Ureter (tissue), 1 donor: ENCODE measurements at places on chromosomes 16 and 17.
A peak's percentile ranks its signal among the peaks of the same experiment; 100 is the strongest.

GRCh38 chr16:56357765-56358322, 67.5 kb downstream of the AMFR start:
- peak; percentile 44 for DNase-seq

- DNase-seq, result no peak
Measured at GRCh38 chr17:80737106-80738019, 192.7 kb downstream of the RPTOR start.

GRCh38 chr17:44397479-44398440, 8.3 kb upstream of the ITGA2B start:
- DNase-seq, result no peak

GRCh38 chr17:72345088-72345487, 224.3 kb downstream of the SOX9 start:
- DNase-seq, result no peak

DNA sequence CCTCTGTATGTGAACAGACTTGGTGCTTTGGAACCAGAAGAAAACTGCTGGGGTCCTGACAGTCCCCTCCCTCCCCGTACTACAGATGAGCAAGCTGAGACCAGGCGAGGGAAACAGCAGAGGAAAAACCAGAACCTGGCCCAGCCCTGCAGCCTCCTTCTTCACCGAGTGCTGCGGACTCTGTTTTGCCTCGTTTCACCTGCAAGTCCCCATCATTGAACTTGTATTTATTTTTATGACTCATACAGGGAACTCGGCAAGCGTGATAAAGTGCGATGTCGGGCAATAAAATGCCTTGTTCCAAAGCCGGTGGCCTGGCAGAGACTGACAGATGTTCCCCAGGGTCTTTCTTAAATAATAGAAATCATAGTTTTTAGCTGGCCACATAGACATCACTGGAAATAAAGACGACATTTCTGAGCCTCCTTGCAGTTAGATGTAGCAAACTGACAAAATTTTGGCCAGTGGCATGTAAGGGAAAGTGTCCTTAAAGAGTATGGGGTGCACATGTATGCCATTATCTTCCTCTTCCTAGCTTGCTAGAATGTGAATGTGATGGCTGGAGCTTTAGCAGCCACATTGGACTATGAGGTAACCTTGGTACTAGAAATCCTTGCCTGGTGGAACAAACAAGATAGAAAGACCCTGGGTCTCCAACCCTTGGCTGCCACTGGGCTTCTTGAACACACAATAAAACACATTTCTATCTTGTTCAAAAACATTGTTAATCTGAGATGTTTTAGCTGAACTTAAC, 128.6 kb downstream of the IRF8 start:
- DNase-seq, result no peak

DNA sequence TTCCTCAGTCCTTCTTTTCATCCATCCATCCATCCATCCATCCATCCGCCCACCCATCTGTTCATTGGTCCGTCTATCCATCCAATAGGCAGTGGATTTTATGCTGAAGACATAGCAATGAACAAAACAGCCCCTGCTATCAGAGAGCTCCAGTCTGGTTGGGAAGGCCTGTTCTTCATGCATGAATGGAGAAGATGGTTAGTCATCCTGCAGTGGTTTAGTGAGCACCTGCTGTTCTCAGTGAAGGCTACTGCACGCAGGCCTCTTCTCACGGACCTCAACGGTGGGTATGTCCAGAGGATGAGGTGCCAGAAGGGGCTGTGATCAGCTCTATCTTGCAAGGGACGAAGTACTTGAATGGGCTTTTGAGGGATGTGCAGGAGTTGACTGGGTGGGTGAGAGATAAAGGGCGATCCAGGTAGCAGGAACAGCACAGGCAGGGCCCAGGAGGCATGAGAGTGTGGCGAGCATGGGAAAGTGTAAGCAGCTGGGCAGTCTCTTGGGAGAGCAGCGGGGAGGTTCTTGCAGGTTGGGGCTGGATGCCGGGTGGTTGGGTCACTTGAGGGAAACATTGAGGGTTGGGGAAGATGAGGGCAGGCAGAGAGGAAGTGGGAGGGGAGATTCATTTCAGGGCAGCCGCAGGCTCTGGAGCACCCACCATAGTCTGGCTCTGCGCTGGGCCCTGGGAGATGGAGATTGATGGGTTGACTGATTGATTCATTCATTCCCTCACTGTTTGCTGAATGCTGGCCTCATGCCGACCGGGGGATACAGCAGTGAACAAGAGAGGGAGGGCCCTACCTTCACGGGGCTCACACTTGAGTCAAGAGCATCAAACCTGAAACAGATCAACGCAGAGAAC, 115.0 kb upstream of the CIBAR2 start:
- DNase-seq, result no peak

GRCh38 chr17:67194134-67194533, 50.9 kb downstream of the HELZ start:
- DNase-seq, result no peak

GRCh38 chr16:61798741-61799140, 237.5 kb downstream of the CDH8 start:
- DNase-seq, result no peak

GRCh38 chr16:5966004-5966403, 868.4 kb upstream of the EEF2KMT start:
- no peak for DNase-seq

DNA sequence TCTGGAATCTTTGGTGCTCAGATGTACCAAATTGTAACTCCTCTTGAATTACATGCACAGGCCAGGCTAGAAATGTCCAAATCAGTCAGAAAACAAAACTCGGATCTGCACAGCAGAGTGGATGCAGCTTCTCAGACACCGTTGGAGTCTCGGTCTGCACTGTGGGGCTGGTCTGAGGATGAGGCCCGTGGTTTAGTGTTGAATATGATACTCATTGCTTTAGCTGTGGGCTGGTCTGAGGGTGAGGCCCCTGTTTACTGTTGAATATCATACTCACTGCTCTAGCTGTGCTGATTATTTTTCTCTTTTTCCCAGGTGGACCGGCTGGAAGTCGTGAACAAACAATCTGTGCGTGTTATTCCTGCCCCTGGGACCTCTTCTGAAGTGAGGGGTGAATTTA, 35.0 kb downstream of the DBNDD1 start:
- DNase-seq, result no peak

GRCh38 chr16:56583351-56584168, 5.8 kb upstream of the MT3 start:
- DNase-seq, result no peak

- peak; percentile 88 for DNase-seq
Measured at GRCh38 chr16:2039274-2040031, 8.2 kb downstream of the NTHL1 start.

DNA sequence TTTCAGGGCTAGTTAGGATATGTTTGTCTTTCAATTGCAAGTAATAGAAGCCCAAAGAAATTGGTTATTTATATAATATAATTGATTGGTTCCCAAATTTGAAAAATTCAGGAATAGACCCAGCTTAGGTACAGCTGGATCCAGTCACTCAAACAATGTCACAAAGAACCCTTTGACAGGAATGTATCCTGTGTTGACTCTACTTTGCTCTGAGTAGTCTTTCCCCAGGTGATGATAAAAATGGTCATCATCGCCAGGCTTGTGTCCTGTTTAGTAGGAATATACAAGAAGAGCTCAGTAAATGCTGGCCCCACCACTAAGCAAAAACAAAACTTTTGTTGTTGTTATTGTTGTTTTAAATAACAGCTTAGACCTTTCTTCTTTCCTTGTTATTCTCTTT, 35.0 kb downstream of the MAPT start:
- DNase-seq, result no peak

DNA sequence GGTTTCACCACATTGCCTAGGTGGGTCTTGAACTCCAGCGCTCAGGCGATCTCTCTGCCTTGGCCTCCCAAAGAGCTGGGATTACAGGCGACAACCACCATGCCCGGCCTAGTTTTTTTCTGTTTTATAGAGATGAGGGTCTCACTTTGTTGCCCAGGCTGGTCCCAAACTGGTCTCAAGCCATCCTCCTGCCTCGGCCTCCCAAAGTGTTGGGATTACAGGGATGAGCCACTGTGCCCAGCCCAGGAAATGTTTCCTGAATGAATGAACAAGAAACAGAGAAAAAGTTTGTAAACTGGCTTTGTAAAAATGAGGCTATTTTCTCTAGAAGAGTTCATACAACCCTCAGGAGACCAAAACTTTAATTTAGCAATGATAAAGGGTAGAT, 68.0 kb downstream of the WWP2 start:
- no peak for DNase-seq

- DNase-seq, result no peak
Measured at GRCh38 chr17:19578545-19578944, 44.9 kb downstream of the SLC47A1 start.

- DNase-seq, result no peak
Measured at GRCh38 chr16:27339180-27339579, 25.4 kb downstream of the IL4R start.

- DNase-seq, result no peak
Measured at GRCh38 chr16:67544329-67544841, 15.8 kb downstream of the RIPOR1 start.

DNA sequence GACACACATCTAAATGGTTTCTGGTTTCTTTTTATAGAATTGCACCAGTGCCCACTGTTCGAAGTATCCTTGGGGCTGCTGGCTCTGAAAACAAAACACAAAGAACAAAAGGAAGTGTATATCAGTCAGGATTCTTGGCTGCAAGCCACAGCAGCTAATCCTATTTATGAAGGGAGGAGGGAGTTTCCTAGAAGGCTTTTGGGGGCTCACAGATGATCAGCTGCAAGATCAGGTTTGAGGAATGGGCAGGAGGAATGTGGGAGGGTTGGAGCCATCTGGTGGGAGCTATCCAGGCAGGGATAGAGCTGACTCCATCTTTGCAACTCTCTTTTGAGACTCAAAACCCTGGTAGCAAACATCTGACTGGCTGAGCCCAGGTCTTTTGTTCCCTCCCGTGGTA, 118.3 kb upstream of the EEF2KMT start:
- no peak for DNase-seq
